ENCODE measurements at places on chromosomes 16 and 17. TPM values are rescaled to one million over a fixed set of nuclear protein-coding genes. Genes with fewer than 3 reads are reported as not detected.

Gene DCAF7
- 62.2 TPM for total RNA-seq

Gene MT4
- total RNA-seq = not detected

DNA sequence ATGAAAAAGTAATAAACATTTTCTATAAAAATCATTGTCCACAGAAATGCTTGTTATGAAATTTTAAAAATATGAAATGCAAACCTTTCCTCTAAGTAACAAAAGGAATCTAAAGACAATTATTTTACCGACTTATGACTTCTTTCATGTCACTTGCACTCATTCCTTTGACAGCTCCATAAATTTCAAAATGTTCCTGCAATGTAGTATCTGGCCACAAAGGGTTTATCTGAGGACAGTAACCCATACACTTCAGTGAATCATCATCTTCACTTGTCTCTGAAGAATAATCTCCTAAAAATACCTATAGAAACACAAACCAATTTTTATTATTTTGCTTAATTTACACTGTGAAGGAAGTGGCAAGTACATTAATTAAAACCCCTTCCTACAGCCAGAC lies 25.6 kb upstream of the ABCA10 start:
- no peak for DNase-seq

DNA sequence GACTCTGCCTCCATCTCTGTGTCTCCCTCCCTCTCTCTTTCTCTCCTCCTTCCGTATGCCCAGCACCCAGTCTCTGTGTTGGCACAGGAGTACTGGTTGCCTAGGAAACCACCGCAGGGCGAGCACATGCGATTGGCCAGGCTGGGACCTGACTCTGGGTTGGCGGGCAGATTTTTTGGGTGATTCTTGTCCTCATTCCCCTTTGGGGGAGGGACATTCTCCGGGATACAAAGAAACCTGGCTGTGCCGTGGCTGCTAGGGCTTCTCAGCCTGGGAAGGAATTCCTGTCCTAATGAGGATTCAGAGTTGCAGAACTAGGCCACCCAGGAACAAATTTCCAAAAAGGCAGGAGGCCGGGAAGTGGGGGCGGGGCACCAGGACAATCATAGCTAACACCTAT lies 168.9 kb downstream of the SHISA9 start:
- no peak for DNase-seq

GRCh38 chr17:17077861-17078732 lies 35.8 kb downstream of the MPRIP start:
- DNase-seq = peak; percentile 95

DNA sequence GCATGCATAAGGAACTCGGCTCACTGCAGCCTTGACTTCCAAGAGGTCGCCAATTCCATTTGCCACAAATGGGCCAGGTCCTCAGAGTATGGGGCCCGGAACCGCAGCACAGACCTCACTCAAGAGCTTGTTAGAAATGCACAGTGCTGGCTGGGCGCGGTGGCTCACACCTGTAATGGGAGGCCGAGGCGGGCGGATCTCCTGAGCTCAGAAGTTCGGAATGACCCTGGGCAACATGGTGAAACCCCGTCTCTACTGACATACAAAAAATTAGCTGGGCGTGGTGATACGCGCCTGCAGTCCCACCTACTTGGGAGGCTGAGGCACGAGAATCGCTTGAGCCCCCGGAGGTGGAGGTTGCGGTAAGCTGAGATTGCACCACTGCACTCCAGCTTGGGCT lies 19.6 kb upstream of the N4BP1 start:
- no peak for DNase-seq

All from PC-9 (cell line).